ENCODE measurements at places on chromosomes 11 and 22.
A peak's percentile ranks its signal among the peaks of the same experiment; 100 is the strongest.

- no peak for DNase-seq
Observed at GRCh38 chr22:37334461-37334858, 52.2 kb downstream of the CYTH4 start.

- DNase-seq = no peak
Observed at GRCh38 chr11:123575441-123575840, 79.0 kb downstream of the SCN3B start.

- no peak for DNase-seq
Observed at GRCh38 chr11:130405428-130405827, 23.0 kb downstream of the ADAMTS8 start.

DNA sequence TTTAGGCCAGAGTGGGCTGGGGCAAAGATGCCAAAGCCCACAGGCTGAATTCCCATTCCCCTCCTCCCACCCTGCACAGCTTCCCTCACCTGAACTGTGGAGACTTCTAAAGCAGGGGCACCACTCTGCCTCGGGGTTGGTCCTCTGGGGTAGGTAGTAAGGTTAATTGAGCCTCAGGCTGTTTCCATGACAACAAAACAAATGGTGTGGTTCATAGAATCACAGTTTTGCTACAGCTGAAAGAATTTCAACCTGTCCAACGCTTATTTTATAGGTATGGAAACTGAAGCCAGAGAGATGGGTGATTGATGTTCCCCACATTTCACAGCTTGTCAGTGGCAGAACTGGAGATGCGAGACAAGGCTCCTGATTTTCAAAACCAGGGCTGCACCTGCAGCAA, 109.5 kb downstream of the SNX19 start:
- no peak for DNase-seq

DNA sequence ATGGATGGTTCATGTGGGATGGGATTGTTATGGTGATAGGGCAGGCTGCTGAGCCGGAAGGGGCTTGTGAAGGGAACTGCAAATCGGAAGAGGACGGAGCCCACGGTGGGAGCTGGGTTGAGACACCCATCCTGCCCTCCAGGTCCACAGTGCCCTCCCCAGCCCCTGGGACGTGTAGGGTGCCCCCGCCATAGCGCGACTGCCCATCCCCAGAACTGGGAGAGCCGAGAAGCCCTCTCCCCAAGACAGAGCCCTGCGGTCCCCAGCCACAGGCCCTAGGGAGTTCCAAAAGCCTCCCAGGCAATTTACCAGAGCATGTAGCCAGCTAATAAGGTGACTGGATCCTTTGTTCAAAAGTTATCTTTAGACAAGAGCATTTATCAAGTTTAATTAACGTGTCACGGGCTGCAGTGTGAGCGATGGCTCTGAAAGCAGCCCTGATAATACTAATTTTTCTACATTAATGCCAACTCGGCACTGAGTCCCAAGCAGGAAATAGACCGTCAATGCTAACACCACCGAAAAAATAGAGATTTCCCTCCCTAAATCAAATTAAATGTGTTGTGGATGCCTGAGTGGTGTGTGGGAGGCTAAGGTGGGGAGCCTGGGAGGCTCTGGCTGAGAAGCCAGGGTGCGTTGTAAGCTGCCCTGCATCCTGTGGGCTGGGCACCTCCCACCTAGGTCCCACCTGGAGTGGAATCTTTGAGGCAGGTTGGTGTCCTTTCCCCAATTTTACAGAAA, 76.8 kb upstream of the RTL6 start:
- DNase-seq = no peak

- DNase-seq = no peak
Observed at GRCh38 chr11:44421090-44421675, 111.2 kb upstream of the ALX4 start.

DNA sequence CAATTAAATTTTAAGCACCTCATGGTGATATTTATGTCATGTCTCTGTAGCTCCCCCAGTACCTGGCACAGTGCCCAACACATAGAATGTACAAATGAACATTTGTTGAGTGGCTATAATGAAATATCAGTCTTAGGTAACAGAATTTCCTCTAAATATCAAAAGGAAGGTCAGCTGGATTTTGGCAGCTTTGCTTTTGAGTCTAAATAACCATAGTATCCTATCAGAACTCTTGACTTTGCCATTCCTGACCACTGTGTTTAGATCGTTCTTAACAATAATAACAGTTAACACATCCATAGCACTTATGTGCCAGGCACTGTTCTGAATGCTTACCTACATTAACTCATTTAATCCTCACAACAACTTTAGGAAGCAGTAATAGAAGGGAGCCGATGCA, 26.6 kb downstream of the TMEM123 start:
- no peak for DNase-seq

DNA sequence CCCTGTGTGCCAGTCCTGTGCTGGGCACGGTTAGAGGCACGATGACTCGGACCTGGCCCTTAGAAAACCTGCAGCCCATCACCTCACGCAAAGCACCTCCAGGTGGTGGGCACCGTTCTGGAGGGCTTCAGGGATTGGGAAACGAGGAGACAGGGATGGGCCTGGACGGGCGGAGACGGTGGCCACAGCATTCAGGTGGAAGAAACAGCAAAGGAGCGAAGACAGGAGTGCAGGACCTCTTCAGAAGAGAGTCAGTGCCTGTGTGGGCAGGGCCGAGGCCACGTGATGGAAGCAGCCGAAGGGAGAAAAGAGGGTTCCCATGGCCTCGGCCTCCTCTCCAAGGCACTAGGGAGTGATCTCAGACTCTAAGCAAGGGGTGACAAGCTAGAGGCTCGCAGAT, 8.1 kb upstream of the SLC22A12 start:
- no peak for DNase-seq

DNA sequence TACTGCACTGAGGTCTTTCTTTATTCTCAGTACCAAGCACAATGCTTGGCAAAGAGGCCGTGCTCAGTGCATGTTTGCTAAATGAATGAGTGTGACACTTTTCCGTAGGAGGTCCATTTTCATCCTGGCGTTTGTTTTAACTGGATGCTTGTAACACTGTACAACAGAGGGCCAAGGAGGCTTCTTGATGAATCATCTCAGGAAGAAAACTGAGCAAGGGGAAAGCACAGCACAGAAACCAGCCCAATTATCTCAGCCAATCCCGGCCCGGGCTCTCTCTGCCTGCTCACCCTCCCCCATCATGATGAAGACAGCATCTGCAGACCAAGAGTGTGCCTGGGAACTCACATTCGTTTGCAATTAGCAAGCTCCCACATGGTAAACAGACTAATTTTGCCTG, 570.3 kb downstream of the OPCML start:
- peak; percentile 16 for DNase-seq

- peak; percentile 76 for DNase-seq
Observed at GRCh38 chr11:67032830-67033551, 10.1 kb downstream of the SYT12 start.

DNA sequence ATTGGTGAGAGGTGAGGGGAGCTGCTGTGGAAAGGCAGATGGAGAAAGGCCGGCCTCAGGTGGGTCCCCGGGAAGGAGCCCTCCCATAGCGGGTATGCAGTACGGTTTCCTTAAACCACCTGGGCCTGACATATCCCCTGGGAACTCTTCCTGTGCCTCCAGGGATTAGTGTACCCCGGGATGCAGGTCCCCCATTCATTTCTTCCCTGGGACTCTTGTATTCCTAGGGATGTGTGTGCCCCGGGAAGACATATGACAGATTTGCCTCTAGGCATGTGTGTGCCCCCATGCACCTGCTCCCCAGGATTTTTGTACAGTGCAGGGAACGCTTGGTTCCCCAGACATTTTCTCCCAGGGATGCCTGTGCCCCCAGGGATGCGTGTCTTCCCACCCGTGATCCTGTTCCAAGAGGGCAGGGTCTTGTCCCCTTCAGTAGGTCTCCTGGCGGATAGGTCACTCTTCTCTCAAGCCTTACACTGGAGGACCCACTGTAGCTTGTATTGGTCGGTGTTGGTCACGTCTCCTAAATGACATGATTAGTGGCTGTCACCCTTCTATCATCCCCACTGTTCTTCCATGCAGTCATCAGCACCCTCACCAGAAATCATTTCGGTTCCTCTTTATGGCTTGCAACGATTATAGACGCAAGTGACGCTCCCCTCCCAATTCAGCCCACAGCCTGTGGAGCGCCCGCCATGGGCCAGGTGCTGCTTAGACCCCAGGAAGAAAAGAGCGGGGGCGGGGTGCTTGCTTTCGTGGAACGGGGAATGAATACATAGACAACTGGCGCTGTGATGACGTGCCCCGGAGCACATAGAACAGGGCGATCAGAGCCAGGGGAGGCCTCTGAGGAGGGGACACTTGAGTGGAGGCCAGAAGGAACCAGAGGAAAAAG, 1.3 kb downstream of the PARVB start:
- no peak for DNase-seq

DNA sequence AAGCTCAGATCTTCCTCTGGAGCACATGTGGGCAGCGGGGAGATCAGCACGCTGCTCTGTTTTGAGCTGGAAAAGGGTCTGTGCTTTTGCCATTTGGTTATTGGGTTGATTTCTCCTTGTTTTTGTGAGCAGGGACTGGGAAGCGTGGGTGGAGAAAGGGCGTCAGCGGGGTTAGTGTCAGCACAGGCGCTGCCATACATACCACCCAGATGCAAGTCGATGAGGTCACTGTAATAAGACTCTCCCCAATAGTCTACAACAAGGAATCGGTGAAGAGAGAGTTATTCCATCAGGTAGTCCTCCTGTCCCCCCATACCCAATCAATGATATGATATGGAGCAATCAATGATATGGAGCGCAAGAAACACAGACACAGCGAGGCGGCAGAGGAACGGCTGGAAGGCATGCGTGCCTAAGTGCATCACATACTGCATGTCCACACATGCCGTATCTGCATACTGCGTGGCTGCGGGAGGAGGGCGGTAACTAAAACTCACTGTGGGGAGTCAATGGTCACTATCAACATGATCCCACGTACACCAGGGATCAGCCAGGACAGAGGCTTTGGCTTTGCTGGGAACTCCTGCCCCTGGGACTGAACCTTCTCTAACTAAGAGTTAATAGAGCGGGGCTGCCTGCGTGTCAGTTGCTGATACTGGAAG, 29.5 kb upstream of the BID start:
- DNase-seq = no peak

GRCh38 chr22:42066126-42066761, 4.4 kb downstream of the NAGA start:
- DNase-seq = no peak

DNA sequence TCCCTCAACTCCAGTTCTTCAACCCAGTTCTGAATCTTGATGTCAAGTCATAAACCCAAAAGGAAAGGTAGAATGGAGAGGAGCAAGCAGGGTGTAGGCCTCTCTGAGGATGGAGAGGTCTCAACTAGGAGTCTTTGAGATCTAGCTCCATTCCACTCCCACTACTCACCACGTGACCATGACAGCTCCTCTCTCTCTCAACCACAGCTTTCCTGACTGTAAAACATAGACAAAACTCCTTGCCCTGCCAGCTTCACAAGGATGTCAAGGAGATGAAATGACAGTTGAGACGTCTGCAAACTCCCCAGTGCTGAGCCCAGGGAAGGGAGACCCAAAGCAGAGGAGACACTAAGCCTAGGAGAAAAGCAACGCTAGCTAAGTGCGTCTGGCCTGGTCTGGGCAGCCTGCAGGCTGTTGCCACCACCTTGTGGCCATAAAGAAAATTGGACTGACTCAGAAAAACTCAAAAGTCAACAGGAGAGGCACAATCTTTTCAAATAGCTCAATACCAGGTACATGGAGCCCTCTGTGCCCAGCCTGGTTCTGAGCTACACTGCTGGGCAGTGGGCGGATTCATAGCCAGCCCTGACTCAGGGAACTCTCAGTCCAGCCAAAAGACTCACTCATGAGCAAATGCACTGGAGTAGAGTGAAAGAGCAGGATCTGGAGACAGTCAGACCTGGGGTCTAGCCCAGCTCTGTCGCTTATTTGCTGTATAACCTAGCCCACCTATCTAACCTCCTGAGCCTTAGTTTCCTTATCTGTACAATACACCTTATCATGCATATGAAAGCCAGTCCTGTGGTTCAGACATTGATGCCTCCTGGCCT, 3.4 kb downstream of the CLPB start:
- peak; percentile 69 for DNase-seq

GRCh38 chr11:72777755-72778278, 16.0 kb downstream of the STARD10 start:
- DNase-seq = peak; percentile 55

All from hepatocyte (in vitro differentiated cells).